ACHN (cell line): ENCODE measurements at places on chromosomes 12 and 14.

DNA sequence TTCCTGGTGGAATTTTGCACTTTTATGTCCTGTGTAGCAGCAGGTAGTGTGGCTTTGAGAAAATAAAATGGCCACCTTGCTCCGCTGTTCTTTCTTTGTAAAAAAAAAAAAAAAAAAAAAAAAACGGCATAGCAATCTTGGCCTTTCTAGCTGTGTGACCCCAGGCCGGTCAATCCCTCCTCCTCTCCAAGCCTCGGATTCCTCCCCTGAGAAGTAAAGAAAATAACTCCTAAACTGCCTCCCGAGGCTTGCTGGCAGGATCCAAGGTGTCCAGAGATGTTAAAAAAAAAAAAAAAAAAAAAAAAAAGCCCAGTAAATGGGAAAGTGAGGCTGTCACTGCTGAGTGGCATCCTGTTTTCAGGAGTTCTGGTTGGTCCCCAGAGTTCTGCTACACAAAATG is 23.9 kb upstream of the MAP1LC3B2 start:
- no peak for DNase-seq

- DNase-seq = no peak
Measured at GRCh38 chr14:33532553-33532952, 418.3 kb downstream of the EGLN3 start.

DNA sequence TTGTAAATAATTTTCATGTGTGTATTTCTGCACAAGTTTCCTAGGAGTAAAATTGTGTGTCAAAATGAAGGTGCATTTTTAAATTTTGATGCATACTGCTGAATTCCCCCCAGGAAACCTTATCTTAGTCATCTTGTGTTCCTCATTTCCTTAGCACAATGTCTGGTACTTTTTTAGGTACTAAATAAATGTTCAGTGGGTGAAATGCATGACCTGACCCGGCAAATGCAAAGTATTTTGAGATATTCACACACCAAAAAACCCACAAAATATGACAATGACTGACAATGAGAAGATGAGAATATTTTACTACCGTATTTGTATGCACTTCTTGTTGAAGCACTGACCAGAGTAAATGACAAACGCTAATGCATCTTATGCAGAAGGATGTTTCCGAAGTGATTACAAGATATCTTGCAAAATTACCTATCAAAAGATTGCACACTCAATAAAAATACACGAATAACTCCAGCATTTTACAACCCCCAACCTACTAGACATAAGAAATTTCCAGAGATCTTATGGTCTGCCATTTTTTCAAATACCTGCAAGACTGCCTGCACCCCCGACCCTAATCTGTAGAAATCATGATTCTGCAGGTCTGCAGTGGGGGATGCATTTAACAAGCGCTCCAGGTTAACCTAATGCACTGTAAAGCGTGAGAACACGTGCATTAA is 895 bp upstream of the PRKAB1 start:
- no peak for DNase-seq

DNA sequence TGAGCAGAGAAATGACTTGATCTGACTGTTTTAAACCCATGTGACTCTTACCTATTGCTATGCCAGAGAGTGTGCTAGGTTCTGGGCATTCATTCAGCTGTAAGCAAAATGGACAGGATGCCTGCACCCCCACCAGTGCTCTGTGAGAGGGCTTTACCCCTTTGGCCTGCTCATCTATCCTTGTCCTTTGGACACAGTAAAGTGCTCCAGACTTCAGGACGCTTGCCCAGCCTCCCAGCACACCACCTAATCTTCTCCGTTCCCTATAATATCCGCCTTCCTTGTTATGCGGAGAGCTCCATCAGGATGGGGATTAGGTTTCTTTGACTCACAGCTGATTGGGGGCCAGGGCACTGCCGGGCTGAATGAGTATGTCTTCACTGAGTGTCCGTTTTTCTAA is 4.4 kb upstream of the ZNF839 start:
- DNase-seq = no peak

DNA sequence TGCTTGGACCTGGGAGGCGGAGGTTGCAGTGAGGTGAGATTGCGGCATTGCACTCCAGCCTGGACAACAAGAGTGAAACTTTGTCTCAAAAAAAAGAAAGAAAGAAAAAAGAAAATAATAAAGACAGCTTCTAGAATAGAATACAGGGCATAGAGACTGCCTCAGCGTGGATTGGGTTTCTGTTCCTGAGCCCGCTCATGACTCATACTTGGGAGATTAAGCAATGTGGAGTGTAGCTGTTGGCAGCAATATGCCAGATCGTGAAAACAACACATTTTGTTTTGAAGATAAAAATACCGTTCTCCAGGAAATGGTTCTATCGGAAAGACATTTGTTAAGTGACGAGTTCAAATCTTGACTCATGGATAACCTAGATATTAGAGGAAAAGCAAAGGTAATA is 67.2 kb downstream of the GLT1D1 start:
- peak; percentile 26 for DNase-seq

- no peak for DNase-seq
Measured at GRCh38 chr12:70617450-70617849, 19.8 kb downstream of the PTPRB start.

DNA sequence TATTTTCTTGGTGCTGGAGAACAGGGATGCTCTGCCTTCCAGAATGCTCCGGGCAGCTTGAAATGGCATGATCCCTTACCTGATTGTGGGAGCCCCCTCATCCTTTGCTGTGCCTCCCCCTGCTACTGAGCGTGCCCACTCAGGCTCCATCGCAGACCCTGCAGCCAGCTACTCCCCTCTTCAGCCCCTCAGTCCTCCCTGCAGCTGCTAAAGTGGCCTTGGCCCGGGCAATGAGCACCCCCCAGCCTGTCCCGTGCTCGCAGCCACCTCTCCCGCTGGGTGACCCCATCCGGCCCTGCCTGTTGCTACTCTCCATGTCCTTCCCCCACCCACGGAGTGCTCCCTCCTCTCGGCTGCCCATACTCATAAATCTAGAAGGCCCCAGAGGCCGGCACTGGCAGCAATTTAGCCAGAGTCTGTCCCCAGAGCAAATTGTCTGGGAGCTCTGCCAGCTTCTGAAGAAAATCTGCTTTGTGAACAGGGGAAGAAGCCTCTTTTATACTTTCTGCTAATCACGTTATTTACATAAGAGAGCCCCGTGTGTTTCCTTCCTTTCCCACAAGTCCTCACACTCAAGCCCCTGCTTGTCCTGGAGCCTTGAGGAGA is 143.7 kb upstream of the FRMD6 start:
- no peak for DNase-seq

- peak; percentile 95 for DNase-seq
Measured at GRCh38 chr12:26648584-26648983, 184.4 kb downstream of the ITPR2 start.
